MG63 (cell line): ENCODE measurements at places on chromosomes 1 and 21. TPM values are rescaled to one million over a fixed set of nuclear protein-coding genes. Genes with fewer than 3 reads are reported as not detected.

LDLRAD1 gene
- total RNA-seq = not detected in 2 replicates

CRABP2 gene
- total RNA-seq = 57.8 and 62.8 TPM in 2 replicates

CD58 gene
- 21.9 and 53.0 TPM in 2 replicates for total RNA-seq

AGO3 gene
- 4.3 and 31.5 TPM in 2 replicates for total RNA-seq

CRYAA gene
- total RNA-seq = not detected in 2 replicates

OR2L13 gene
- not detected in 2 replicates for total RNA-seq

DENND2C gene
- 1.7 and 1.8 TPM in 2 replicates for total RNA-seq

CFAP126 gene
- total RNA-seq = not detected in 2 replicates

GUK1 gene
- total RNA-seq = 246 and 425 TPM in 2 replicates

ALG14 gene
- total RNA-seq = 3.2 and 4.4 TPM in 2 replicates

LCE1F gene
- total RNA-seq = not detected in 2 replicates

SPRR4 gene
- not detected in 2 replicates for total RNA-seq

CKS1B gene
- 124 and 222 TPM in 2 replicates for total RNA-seq

LRRC39 gene
- total RNA-seq = 0.20 TPM in 1 of 2 replicates, not detected in the other

DOP1B gene
- 1.6 and 4.7 TPM in 2 replicates for total RNA-seq

PROX1 gene
- total RNA-seq = not detected in 2 replicates

MROH9 gene
- not detected in 2 replicates for total RNA-seq

NBPF6 gene
- 0.13 and 0.35 TPM in 2 replicates for total RNA-seq

EDARADD gene
- total RNA-seq = 0.10 TPM in 1 of 2 replicates, not detected in the other
